ENCODE measurements at places on chromosomes 5 and 9. TPM values are rescaled to one million over a fixed set of nuclear protein-coding genes. Genes with fewer than 3 reads are reported as not detected.

Gene HINT2
- 35.9 TPM for total RNA-seq

GRCh38 chr5:146069780-146070099, 35.6 kb downstream of the PLAC8L1 start:
- no peak for DNase-seq

DNA sequence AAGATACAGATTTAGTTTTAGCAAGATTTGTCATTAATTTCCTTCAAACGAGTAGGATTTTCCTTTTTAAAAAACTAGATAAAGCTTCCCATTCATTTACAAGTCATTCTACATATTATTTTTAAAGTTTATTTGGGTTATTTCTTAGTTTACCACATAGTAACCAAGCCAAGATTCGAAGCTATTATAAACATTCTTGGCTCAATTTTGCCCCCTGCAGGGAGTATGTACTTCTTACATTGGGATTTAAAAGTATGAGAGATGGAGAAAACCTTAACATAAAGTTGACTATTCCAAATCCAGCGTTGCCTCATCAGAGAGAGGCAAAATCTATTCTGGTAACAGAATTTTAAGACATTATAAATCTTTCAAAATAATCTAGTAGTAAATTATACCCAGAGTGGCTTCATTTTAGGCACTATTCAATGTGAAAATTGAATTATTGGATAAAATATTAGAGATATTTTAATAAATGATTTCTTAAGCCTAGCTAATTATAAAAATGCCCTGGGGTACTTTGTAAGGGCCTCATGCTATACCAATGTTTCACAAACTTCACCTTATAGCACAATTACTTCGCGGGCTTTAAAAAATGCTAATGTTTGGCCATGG, 39.1 kb downstream of the FBN2 start:
- no peak for DNase-seq

DNA sequence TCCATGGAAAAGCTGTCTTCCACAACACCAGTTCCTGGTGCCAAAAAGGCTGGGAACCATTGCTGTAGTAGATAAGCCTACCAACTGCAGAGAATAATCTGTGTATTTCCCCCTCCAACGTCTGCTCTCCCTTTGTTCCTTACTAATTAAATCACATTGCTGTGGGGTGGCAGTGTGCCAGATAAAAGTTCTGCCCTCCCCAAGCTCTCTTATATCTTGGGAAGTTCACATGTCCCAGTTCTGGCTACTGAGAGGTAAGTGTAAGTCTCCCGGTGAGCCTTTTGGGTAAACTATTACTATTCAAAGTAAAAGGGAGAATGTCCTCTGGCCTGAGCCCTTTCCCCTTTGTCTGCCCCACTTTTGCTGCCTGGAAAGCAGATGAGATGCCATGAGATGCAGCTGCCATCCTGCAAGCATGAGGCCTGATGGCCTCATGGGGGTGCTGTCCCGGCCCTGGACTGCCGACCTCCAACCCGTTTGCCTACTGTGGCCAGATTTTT, 14.7 kb downstream of the ENC1 start:
- DNase-seq = peak; percentile 45

DNA sequence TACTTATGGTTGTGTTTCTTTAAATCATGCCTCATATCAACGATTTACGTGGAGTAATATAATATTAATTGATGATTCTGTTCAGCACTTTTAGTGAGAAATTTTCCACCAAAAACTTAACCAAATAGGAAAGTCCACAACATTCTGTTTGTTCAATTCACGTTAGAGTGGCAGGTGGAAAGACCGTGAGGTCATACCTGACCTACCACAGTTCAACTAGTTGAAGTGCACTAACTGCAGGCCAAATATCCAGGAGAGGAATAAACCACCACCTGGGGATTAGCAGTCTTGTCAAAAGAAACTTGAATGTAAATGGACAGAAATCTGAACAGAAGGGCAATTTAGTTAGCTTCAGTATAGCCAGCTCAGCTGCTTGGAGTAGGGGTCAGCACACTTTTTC, 577.7 kb downstream of the KIF4B start:
- no peak for DNase-seq

DNA sequence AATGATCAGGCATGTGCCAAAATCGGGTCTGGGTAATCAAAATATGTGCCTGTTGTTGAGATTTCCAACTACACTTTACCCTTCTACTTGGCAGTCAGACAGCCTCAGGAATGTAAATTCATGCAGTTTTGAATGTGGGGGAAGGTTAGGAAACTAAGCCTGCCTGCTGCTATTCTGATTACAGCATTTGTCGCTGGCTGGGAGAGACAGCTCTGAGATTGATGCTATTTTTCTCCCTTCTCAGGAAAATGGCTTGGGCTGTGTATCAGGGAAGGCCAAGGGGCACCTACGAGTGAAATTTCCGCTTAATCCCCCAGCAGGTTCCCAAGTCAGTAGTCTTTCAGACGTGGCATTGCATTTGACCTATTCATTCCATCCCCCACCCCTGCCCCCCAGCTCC, 3.6 kb upstream of the RGS7BP start:
- no peak for DNase-seq

Gene RASEF
- total RNA-seq = 1.9 TPM

Gene PMPCA
- total RNA-seq = 94.5 TPM

- DNase-seq = no peak
These were observed 24.6 kb upstream of the QSOX2 start for GRCh38 chr9:136270173-136270705.

GRCh38 chr9:7653262-7653661, 146.3 kb downstream of the DMAC1 start:
- DNase-seq = no peak

DNA sequence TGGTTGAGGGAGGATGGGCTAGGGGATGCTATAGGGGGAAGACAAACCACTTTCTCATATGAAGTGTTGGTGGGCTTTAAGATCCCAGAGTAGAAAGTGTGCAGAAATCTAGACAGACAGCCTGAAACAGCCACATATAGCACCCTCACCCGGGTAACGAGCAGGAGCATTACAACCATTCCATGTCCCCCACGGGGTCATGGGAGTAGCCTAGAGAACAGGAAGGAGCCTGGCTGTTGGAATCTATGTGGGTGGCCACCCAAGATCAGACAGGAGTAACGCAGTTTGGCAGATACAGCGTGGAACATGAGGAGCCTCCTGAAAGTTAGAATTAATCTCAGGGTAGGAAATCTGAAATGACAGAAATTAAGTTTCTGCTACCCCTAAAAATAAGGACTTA, 146.1 kb upstream of the RAI14 start:
- no peak for DNase-seq

- DNase-seq = no peak
These were observed 4.2 kb downstream of the SLC1A3 start for GRCh38 chr5:36610621-36611020.

DNA sequence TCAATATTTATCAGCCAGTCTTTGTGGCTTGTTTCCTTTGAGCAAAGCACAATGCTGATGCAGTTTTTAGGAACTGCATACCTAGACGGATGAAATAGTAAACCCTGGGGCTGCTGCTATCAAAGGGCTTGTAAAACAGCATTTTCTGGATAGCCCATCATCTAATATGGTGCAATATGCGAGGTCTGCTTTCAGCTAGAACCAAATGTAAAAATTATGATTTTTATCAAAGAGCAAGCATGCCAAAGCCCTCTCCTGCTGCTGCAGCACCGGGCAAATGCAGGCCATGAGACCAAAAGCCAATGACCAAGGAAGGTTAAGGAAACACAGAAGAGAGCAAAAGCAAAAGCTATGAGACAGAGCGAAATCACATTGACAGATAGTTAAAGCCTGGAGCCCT, 1000.4 kb downstream of the MAT2B start:
- no peak for DNase-seq

DNA sequence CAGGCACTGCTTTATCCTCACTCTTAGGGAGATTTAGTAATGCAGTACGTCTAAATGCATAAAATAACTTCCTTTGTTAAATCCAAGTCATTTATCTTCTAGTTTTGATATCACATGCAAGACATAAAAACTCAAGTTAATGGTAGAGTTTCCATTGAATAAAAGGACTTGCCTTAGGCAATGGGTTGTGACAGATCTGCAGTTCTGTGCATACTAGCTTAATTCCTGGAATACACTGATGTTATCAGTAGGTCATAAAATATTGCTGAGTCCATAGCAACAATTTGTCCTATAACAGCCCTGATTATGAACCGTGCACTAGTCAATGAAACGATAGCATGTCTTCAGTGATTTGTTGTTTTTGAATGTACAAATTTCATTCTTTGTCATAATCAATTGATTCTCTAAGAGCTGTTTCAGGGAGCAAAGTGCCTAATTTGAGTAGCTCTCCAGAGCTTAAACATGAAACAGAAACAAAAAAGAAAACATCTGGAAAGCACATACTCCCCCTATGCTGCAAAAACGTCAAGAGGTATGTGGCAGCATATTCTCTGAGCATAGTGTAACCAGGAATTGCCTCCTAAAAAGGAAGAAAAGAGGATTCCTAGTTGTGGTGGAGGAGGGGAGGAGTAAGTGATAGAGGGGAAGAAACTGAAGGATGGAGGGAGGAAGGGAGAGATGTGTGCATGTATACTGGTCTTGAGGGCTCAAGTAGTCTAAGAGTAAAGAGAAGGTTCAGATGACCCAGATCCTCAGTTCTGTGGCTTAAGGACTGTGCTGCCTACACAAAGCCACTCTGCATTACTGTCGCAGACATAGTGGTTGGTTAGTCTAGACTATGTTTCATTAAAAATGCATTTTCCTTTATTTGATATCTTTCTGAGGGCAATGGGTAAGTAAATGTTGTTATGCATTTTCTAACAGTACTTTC, 589.2 kb downstream of the PRR16 start:
- DNase-seq = no peak

GRCh38 chr9:96612105-96612965, 7.3 kb downstream of the CDC14B start:
- DNase-seq = no peak
